Upper lobe of left lung (tissue), 6 donors: ENCODE measurements at places on chromosomes 7 and 10.

- DNase-seq = no peak
- H3K4me3 ChIP-seq = no peak overlapping the region
- H3K36me3 ChIP-seq = no peaks in the 10 kb centered on the region
- peak overlapping the region; percentile 13 for H3K27ac ChIP-seq
- no peaks in the 10 kb centered on the region for H3K27me3 ChIP-seq
Measured at GRCh38 chr7:114979803-114980507, 58.1 kb downstream of the MDFIC start.

- H3K4me1 ChIP-seq = no peaks in the 10 kb centered on the region
- DNase-seq = no peak
- no peaks in the 10 kb centered on the region for H3K27me3 ChIP-seq
- no peak overlapping the region for H3K4me3 ChIP-seq
- H3K27ac ChIP-seq = no peak overlapping the region
- no peaks in the 10 kb centered on the region for H3K36me3 ChIP-seq
Measured at GRCh38 chr7:21108182-21108581, 319.7 kb upstream of the SP4 start.

- no peaks in the 10 kb centered on the region for H3K36me3 ChIP-seq
- H3K4me3 ChIP-seq = no peak overlapping the region
- H3K27ac ChIP-seq = peak overlapping the region; percentile 86
- no peaks in the 10 kb centered on the region for H3K27me3 ChIP-seq
- peak; percentile 70 for DNase-seq
Measured at GRCh38 chr7:158810846-158811245, 18.5 kb downstream of the ESYT2 start.

GRCh38 chr10:16182144-16182543 is 254.7 kb upstream of the PTER start:
- H3K36me3 ChIP-seq = no peaks in the 10 kb centered on the region
- H3K27ac ChIP-seq = no peak overlapping the region

DNA sequence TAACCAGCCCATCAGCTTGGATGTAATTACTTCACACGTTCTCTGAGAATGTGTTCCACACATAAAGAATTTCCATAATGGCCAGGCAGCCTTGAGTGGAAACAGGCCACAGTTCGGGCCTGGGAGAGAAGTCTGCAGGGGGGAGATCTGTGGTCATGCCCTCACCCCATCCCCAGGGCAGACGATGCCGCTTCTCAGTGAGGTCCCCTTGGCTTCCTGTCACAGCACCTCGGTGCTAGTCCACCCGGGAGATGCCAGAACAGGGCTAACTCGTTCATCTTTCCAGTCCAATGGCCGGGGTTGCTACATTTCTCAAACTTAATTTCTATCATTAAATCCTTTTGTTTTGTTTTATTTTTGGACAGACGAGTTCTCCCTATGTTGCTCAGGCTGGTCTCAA is 624.1 kb downstream of the PTPRN2 start:
- no peak overlapping the region for H3K27ac ChIP-seq
- H3K27me3 ChIP-seq = no peaks in the 10 kb centered on the region
- no peak overlapping the region for H3K4me3 ChIP-seq

DNA sequence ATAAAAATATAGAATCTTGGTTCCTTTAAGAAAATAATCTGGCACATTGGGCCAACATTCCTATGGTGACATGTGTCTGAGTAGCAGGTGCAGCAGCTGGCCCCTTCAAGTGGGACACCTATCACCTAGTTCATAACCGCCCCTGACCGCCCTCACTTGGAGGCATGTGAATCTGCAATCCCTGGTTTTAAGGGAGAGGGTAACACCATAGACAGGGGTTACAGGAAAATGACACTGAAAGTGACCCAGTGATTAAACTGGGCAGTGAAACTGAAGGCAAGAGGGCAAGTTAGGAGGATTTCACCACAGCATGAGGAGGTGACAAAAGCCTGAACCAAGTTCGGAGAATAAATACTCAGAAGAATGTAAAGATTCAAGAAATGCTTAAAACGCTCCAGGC is 1.1 kb downstream of the RSU1 start:
- H3K36me3 ChIP-seq = no peaks in the 10 kb centered on the region
- H3K4me1 ChIP-seq = peaks cover 16% of the 10 kb centered on the region
- H3K27ac ChIP-seq = no peak overlapping the region
- H3K4me3 ChIP-seq = peak overlapping the region; percentile 70

- no peak overlapping the region for H3K27ac ChIP-seq
- no peaks in the 10 kb centered on the region for H3K27me3 ChIP-seq
- H3K4me1 ChIP-seq = no peaks in the 10 kb centered on the region
- no peaks in the 10 kb centered on the region for H3K36me3 ChIP-seq
- H3K4me3 ChIP-seq = no peak overlapping the region
Measured at GRCh38 chr10:91652364-91652763, 19.5 kb upstream of the PPP1R3C start.

GRCh38 chr10:100024748-100025147 is 15.0 kb upstream of the DNMBP start:
- no peak overlapping the region for H3K4me3 ChIP-seq
- no peaks in the 10 kb centered on the region for H3K27me3 ChIP-seq
- no peaks in the 10 kb centered on the region for H3K4me1 ChIP-seq
- no peak overlapping the region for H3K27ac ChIP-seq
- DNase-seq = no peak
- H3K36me3 ChIP-seq = no peaks in the 10 kb centered on the region

DNA sequence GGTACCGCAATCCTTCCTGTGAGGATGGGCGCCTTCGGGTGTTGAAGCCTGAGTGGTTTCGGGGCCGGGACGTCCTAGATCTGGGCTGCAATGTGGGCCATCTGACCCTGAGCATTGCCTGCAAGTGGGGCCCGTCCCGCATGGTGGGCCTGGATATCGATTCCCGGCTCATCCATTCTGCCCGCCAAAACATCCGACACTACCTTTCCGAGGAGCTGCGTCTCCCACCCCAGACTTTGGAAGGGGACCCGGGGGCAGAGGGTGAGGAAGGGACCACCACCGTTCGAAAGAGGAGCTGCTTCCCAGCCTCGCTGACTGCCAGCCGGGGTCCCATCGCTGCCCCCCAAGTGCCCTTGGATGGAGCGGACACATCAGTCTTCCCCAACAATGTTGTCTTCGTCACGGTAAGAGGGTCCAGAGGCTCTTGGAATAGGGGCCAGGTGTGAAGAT is 1.7 kb downstream of the MEPCE start:
- peak overlapping the region; percentile 20 for H3K27ac ChIP-seq
- no peak overlapping the region for H3K4me3 ChIP-seq
- H3K27me3 ChIP-seq = no peaks in the 10 kb centered on the region

GRCh38 chr10:74593470-74593869 is 232.9 kb upstream of the KAT6B start:
- H3K27me3 ChIP-seq = no peaks in the 10 kb centered on the region
- H3K36me3 ChIP-seq = no peaks in the 10 kb centered on the region
- peaks cover 12% of the 10 kb centered on the region for H3K4me1 ChIP-seq
- H3K4me3 ChIP-seq = no peak overlapping the region
- no peak for DNase-seq

- DNase-seq = no peak
- no peaks in the 10 kb centered on the region for H3K4me1 ChIP-seq
- H3K4me3 ChIP-seq = no peak overlapping the region
- no peaks in the 10 kb centered on the region for H3K27me3 ChIP-seq
- no peaks in the 10 kb centered on the region for H3K36me3 ChIP-seq
- no peak overlapping the region for H3K27ac ChIP-seq
Measured at GRCh38 chr7:107384025-107384424, 85.8 kb upstream of the GPR22 start.

GRCh38 chr7:117284692-117285091 is 38.2 kb downstream of the WNT2 start:
- DNase-seq = no peak
- H3K4me3 ChIP-seq = no peak overlapping the region
- peaks cover 11% of the 10 kb centered on the region for H3K4me1 ChIP-seq

- no peaks in the 10 kb centered on the region for H3K36me3 ChIP-seq
- H3K4me1 ChIP-seq = no peaks in the 10 kb centered on the region
- no peak overlapping the region for H3K4me3 ChIP-seq
- no peak overlapping the region for H3K27ac ChIP-seq
Measured at GRCh38 chr10:98097616-98098015, 36.8 kb upstream of the R3HCC1L start.

GRCh38 chr10:6956562-6956961 is 376.5 kb upstream of the PRKCQ start:
- no peaks in the 10 kb centered on the region for H3K4me1 ChIP-seq
- H3K4me3 ChIP-seq = no peak overlapping the region
- no peaks in the 10 kb centered on the region for H3K36me3 ChIP-seq
- H3K27me3 ChIP-seq = no peaks in the 10 kb centered on the region
- DNase-seq = no peak

DNA sequence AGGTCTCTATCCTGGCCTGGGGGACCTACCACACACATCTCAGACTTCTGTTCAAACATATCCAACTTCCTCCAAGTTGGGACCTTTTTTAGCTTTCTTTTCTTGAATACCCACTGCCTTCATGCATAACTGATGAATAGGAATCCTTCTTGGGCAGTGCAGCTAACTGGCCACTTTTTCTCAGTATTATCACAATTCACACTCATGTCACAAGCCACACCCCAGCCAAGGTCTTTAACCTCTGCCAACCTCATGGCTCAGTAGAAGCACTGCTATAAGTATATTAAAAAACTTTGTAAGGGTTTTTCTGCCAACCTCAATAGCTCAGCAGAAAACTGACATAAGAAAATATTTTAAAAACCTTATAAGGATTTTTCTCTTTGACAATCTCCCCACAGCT is 44.5 kb downstream of the HHEX start:
- no peak overlapping the region for H3K27ac ChIP-seq
- H3K36me3 ChIP-seq = no peaks in the 10 kb centered on the region
- no peaks in the 10 kb centered on the region for H3K27me3 ChIP-seq
- no peak for DNase-seq

- H3K4me3 ChIP-seq = no peak overlapping the region
Measured at GRCh38 chr10:86349474-86349873, 17.1 kb downstream of the GRID1 start.

- DNase-seq = no peak
- no peak overlapping the region for H3K4me3 ChIP-seq
- peaks cover 12% of the 10 kb centered on the region for H3K4me1 ChIP-seq
- no peak overlapping the region for H3K27ac ChIP-seq
- no peaks in the 10 kb centered on the region for H3K27me3 ChIP-seq
Measured at GRCh38 chr7:106573125-106573663, 87.8 kb downstream of the CCDC71L start.

DNA sequence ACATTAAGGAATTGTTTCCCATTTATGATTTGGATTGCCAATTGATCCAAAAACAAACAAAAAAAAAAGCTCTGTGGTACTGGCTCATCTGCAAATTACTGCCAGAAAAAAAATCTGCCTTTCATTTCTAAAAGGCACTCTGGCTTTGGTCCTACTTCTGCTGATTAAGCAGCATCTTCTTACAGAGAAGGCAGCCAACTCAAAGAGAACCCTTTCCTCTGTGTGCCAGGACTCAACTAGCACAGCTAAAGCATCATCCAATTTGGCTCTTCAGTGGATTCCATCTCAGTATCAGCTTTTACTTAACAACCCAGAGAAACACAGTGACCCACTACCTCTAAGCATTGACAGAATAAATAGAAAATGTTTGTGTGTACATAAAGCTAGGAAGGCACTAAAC is 80.6 kb downstream of the GSAP start:
- H3K27ac ChIP-seq = no peak overlapping the region
- no peak for DNase-seq
- H3K36me3 ChIP-seq = no peaks in the 10 kb centered on the region
- H3K27me3 ChIP-seq = no peaks in the 10 kb centered on the region
- H3K4me3 ChIP-seq = no peak overlapping the region

- H3K27me3 ChIP-seq = no peaks in the 10 kb centered on the region
- peak overlapping the region; percentile 91 for H3K27ac ChIP-seq
- no peaks in the 10 kb centered on the region for H3K36me3 ChIP-seq
- peak overlapping the region; percentile 48 for H3K4me3 ChIP-seq
- peak; percentile 70 for DNase-seq
- H3K4me1 ChIP-seq = peaks cover 52% of the 10 kb centered on the region
Measured at GRCh38 chr7:128408709-128409595, 830 bp downstream of the IMPDH1 start.

DNA sequence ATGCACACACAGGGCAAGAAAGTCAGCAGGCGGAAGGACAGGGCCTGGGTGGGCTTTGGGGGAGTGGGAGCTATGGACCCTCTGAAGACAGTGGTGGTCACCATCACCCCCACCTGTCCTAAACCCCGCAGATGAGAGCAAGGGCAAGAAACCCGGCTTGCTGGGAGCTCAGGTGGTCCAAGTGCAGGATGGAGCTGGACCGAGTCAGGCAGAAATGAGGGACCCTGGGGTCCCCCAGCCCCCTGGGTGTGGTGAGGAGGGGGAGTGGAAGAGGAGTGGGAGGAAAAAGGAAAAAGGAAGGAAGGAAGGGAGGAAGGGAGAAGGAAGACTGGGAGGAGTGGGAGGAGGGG is 54.8 kb downstream of the MICALL2 start:
- no peaks in the 10 kb centered on the region for H3K36me3 ChIP-seq
- DNase-seq = no peak
- peaks cover 22% of the 10 kb centered on the region for H3K27me3 ChIP-seq
- no peaks in the 10 kb centered on the region for H3K4me1 ChIP-seq
- no peak overlapping the region for H3K27ac ChIP-seq

GRCh38 chr10:93379731-93380575 is 102.2 kb downstream of the MYOF start:
- peaks cover 39% of the 10 kb centered on the region for H3K36me3 ChIP-seq
- DNase-seq = no peak
- no peak overlapping the region for H3K4me3 ChIP-seq
- no peaks in the 10 kb centered on the region for H3K27me3 ChIP-seq
- H3K27ac ChIP-seq = no peak overlapping the region

DNA sequence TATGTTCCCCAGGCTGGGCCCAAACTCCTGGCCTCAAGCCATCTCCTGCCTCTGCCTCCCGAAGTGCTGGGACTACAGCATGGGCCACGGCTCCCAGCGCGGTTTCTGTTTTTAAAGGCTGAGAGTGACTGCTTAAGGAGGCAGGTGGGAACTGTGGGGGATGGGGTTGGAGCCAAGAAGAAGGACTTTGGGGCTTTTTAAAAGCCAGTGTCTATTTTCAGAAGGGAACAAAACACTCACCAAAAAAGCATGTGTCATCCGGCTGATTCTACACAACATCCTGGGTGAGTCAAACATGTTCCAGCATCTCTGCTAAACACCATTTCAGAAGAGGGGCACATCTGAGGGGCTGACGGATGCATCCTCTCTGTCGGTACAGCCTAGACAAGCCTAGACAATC is 824.5 kb downstream of the TYW1 start:
- no peak overlapping the region for H3K4me3 ChIP-seq
- H3K36me3 ChIP-seq = no peaks in the 10 kb centered on the region
- H3K27ac ChIP-seq = no peak overlapping the region
- H3K27me3 ChIP-seq = no peaks in the 10 kb centered on the region

DNA sequence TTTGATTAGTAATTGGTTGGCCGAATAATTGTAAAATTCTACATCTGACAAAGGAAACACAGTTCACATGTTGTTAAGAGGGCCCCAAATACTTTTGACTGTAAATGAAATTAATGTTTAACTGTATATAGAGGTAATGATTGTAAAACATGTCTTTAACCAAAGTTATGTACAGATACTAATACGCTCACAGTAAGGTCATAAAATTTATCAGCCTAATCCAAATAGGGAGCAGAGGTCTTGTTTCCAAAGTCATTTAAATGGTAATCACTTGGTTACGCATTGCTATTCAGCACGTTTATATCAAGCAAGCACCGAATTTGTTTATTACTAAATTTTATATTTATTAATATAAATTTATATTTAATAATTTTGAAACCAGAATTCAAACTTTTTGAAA is 1.4 kb downstream of the PHYHIPL start:
- no peaks in the 10 kb centered on the region for H3K27me3 ChIP-seq
- no peaks in the 10 kb centered on the region for H3K36me3 ChIP-seq
- no peak overlapping the region for H3K27ac ChIP-seq
- H3K4me1 ChIP-seq = peaks cover 13% of the 10 kb centered on the region
- no peak for DNase-seq
- H3K4me3 ChIP-seq = no peak overlapping the region
